ENCODE measurements at places on chromosomes 1 and 21.

DNA sequence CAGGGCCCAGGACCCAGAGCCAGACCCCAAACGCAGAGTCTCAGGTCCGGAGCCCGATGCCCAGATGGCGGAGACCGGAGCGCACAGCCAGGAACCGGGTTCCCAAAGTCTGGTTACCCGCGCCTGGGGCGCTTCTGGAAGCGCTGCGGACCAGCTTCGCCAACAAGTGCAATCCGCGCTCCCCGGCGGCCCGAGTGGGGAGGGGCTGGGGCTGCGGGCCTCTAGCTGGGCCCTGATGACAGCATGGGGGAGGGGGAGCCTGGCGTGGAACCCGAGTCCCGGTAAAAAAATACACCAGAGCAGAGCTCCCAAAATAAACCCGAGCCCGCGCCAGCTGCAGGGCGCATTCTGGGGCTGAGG is 494 bp downstream of the NT5C1A start:
- no peak for DNase-seq

DNA sequence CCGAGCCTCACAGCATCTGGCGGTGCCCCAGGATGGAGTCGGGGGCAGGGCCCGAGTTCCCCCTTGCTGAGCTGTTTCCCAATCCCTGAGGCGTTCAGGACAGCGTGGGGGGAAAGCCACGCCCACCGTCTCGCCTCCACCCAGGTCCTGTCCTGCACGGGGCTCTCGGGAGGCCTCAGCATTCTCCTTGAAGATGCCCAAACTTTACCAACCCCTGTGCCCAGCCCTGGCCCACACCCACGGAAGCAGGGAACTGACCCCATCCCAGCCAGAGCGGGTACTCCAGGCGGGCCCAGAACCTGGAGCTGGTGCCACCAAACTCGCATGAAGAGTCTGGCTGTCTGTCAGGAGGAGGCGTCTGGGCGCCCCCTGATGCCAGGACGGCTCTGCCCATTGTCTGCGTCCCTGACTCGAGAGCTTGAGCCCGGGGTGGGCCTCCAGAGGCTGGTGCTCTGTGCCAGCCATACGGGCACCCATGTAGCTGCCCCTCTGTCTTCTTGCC is 35.3 kb upstream of the POFUT2 start:
- peak; percentile 87 for DNase-seq

DNA sequence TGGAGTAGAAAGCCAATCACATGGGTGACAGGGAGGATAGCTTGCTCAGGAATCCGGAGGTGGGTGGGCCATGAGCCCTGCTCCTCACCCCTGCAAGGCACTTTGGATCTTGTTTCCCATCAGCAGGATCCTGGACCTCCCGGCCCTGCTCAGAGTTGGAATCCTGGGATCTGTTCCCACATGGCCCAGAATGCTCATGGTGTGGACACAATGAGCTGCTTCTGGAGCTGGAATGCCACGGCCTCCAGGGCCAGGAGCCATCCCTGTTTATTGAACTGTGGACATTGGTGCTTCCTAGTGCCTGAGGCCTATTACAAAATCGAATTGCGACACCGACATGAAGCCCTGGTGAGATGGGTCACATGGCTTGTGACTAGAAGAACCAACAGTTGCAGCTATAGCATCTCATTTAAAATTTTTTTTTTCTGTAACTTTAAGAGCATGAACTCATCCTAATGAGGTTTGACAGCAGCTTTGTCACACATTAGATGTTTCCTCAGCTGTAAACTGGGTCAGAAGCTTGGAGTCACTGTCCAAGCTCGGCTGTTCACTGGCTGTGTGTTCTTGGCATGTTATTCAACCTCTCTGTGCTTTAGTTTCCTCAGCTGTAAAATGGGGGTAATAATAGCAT is 40.4 kb upstream of the GOLT1A start:
- peak; percentile 39 for DNase-seq

GRCh38 chr1:41455479-41456332 is 28.8 kb downstream of the EDN2 start:
- peak; percentile 96 for DNase-seq

- no peak for DNase-seq
These were observed 12.8 kb downstream of the PRDX6 start for GRCh38 chr1:173489929-173490328.

- peak; percentile 69 for DNase-seq
These were observed 634.4 kb downstream of the MATN1 start for GRCh38 chr1:30089024-30089430.

GRCh38 chr1:173900427-173900826 is 16.7 kb downstream of the SERPINC1 start:
- no peak for DNase-seq

DNA sequence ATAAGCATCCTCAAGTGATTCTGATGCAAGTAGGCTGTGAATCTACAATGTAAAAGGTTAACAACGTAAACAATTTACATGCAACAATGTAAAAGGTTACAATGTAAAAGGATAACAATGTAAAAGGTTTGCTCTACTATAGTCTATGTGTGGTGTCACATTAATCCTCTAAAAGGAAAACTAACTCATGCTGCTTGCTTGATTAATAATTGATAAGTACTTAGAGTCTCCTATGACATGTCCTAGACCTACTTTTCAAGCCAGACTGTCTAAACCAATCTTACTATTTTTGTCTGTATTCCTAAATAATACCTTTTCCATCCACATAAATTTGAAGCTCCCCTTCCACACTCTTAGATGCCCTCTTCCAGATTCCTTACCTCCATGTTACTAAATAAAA is 606.8 kb downstream of the LTN1 start:
- DNase-seq = no peak

- DNase-seq = peak; percentile 58
These were observed 23.6 kb upstream of the DNM3 start for GRCh38 chr1:171817511-171818265.

- no peak for DNase-seq
These were observed 186.8 kb downstream of the SMYD3 start for GRCh38 chr1:246320286-246320685.

GRCh38 chr1:32984455-32985171 is 20.0 kb upstream of the RNF19B start:
- no peak for DNase-seq

DNA sequence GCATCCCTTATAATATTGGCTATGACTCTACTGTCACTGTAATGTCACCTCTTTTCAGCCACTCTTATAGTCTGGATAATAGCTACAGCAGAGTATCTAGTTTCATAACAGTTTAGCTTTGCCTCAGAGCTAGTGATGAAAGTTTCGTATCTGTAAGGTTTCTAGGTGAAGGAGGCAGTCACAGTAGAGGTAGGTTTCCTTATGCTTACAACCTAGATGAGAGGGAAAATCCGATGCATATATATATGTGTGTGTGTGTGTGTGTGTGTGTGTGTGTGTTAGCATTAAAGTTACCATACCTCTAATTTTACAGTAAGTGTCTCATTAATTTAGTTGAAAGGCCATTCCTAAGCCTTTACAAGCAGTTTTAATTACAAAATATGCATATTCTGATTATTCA is 2.2 kb upstream of the TOR1AIP2 start:
- DNase-seq = no peak

DNA sequence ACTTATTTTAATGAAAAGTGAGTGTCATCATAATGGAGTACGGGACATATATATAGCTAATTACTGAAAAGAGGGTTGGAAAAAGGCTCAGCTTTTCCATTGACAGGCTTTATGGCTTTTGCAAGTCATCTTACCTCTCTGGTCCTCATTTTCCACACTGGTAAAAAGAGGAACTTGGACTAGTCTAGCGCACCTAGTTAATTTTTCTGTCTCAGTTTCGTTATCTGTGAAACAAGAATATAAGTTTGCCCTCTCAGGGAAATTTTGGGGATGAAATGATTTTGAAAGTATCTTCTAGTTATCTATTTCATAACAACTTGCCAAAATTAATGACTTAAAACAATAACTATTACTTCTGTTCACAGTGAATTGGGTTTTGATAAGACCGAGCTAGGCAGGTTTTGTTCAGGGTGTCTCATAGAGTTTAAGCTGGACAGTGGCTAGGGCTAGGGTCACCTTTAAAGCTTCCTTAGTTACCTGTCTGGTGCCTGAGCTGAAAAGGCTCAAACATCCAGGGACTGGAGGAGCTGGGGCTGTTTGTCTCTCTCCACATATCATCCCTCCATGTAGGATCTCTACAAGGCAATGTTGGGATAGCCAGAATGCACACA is 91.7 kb downstream of the TYW3 start:
- DNase-seq = no peak

DNA sequence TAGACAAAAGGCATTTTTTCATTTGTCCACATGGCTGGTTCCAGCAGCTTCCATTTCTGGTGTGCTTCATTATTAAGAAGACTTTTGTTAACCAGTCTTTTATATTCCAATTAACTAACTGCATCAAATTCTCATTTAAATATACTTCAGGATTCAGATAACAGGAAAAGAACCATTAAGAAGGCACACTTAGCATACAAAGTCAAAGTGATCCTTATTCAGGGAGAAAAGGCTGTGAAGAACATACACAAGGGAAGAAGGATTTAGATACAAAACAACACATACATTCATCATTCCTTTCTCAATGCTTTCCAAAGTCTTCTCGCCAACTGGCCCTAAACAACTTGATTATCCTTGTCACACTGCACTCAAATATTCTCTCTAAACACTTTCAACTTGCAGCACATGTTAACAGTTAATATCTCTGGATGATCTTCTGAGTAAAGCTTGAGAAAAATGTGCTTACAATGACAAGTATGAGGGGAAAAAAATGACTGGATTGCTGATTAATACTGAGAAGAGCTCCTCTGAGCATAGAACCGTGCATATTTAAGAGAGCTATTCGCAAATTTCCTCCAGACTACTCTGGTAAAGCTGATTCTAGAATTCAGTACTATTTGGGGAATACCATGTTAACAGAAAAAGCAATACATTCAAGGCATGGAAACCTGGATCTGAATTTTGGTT is 225.2 kb upstream of the TNR start:
- peak; percentile 17 for DNase-seq

DNA sequence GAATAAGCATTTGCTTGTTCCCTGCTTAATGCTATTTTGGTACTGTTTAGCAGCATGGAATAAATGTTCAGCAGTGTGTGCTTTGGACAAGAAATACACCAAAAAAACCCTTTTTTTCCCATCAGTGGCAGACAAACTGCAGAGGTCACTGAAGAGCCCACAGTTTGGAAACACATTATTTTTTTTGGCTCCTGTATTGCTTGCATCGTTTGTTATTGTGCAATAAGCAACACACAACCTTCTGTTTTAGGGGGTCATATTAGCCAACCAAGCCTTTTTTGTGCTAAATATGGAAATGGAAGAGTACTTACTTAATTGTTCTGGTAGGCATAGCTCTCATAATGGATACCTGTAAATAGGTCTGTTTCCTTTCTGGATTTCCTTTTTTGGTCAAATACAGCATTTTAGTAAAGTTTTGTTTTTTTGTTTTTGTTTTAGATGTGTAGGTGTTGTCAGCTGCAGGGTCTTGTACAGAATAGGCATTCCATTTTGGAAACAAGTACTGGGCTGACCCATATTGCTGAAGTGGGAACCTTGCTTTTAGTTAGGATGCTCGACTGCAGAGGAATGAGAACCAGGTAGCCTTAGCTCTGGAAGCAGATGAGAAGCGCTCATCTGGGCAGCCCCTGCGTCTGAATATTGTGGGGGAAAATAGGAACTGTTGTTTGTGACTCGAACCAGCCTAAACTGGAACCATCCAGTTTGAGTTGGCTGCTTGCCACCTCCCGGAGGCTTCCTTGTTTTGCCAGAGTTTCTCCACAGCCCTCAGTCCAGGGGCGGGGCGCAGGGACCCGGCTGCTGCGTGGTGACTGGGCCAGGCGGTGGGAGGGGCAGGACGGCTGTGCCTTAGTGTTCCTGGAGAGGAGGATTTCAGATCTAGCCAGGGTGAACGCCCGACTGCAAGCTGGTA is 38.4 kb downstream of the SPEN start:
- DNase-seq = peak; percentile 91

GRCh38 chr1:218643926-218644325 is 298.8 kb downstream of the TGFB2 start:
- DNase-seq = no peak
